ENCODE measurements at places on chromosomes 11 and 22.

GRCh38 chr22:29002603-29003002 is 59.0 kb downstream of the C22orf31 start:
- DNase-seq: no peak

DNA sequence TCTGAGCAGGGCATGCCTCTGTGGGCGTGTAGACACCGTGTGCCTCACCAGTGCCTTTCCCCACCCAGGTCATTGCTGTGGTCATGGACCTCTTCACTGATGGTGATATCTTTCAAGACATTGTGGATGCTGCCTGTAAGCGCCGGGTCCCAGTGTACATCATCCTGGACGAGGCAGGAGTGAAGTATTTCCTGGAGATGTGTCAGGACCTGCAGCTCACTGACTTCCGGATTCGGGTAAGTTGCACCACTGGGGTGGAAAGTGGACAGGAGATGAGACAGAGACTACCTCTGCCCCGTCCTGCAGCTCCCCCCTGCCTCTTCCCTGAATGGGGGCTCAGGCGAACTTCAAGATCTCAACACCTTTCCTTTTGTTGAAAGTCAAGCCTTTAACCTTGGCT is 24.3 kb downstream of the FAM83F start:
- no peak for DNase-seq

GRCh38 chr11:94117871-94118270 is 10.8 kb upstream of the PANX1 start:
- no peak for DNase-seq

- no peak for DNase-seq
Measured at GRCh38 chr11:2681408-2682145, 18.2 kb downstream of the KCNQ1OT1 start.

DNA sequence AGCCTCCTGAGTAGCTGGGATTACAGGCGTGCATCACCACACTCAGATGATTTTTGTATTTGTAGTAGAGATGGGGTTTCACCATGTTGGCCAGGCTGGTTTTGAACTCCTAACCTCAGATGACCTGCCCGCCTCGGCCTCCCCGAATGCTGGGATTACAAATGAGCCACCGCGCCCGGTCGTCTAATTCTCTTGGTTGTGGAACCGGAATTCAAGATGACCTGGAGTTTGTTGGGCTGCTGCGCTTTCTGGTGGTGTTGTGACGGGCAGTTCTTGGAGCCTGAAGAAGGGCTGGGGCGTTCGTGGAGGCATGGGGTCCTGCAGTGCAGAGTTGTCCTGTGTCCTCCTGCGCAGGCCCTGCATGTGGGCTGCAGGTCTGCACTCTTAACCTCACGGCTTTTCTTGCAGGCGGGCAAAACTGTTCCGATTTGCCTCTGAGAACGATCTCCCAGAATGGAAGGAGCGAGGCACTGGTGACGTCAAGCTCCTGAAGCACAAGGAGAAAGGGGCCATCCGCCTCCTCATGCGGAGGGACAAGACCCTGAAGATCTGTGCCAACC is 4.9 kb upstream of the TRMT2A start:
- DNase-seq: no peak

- no peak for DNase-seq
Measured at GRCh38 chr11:63369971-63370588, 495 bp downstream of the SLC22A9 start.

GRCh38 chr11:19890308-19890707 is 177.7 kb downstream of the NAV2 start:
- no peak for DNase-seq

DNA sequence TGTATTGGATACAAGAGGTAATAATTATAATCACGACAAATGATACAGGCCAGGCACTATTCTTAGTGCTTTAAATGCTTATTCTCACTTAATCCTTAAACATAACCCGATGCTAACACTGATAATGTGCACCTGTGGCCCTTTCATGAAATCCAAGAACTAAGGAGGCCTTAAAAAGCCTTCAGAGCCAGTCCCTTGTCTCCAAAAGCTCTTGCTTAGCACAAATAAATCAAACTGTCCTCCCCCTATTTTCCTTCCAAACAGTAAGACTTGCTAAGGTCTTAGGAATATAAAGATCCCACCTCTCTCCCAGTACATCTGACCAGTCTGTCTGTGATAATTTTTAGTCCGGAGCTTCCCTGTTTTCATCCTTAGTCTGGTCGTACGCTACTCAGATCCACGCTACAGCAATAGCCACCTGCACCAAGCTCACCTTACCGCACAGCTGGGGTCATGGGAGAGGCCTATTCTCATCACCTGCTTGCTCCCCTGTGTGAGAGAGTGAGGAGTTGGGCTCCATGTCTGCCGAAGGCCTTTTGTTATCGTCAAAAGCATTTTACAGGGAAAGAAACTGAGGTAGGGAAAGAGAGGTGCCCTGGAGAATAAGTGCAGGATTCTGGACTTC is 16.9 kb downstream of the FXYD6 start:
- DNase-seq: no peak

GRCh38 chr11:16618431-16618830 is 120.0 kb upstream of the C11orf58 start:
- DNase-seq: no peak

GRCh38 chr11:45259592-45259991 is 26.5 kb downstream of the SYT13 start:
- DNase-seq: no peak

GRCh38 chr11:117281159-117281558 is 10.0 kb upstream of the BACE1-AS start:
- DNase-seq: no peak

GRCh38 chr11:84865791-84866535 is 761.2 kb downstream of the DLG2 start:
- no peak for DNase-seq

DNA sequence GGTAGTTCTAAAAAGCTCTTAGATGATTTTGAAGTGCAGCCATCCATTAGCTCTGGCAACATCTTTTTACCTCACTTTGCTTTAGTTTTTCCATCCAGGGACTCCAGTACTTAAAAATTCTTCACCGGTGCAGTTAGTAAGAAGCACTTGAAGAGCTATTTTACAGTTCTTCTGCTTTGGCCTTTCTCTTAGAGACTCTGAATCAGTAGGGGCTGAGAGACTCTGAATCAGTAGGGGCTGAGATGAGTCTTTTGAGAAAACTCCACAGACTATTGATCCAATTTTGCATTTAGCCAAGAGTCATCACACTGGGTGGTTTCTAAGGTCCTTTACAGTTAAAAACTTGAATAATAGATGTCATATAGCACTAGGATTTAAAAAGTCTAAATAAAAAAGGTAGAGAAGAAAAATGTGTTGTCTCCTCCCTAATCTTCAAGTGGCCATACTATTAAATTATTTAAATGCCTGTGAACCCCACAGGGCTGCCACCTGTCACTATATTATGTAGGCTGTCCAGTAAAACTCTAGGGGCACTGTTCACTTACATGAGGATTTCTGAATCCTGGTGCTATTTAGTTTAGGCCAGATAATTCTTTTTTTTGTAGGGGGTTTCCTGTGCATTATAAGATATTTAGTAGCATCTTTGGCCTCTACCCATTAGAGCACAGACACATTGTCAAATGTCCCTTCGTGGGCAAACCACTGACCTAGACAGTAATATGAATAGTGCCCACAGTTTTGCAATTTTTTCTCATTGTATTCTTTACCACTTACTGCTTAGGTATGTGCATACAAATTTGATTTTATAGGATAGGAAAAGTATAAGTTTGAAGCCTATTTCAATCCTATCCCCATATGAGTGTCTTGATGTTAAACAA is 26.3 kb upstream of the HIKESHI start:
- peak; percentile 9 for DNase-seq

- DNase-seq: peak; percentile 96
Measured at GRCh38 chr11:8682303-8683114, at the start of the genes RPL27A and TRIM66. RPL27A (plus strand) TSS chr11:8682792; CDS start chr11:8682814, 22 bp downstream. TRIM66 (minus strand) TSS chr11:8682665; CDS start chr11:8672274, 10,391 bp downstream.

DNA sequence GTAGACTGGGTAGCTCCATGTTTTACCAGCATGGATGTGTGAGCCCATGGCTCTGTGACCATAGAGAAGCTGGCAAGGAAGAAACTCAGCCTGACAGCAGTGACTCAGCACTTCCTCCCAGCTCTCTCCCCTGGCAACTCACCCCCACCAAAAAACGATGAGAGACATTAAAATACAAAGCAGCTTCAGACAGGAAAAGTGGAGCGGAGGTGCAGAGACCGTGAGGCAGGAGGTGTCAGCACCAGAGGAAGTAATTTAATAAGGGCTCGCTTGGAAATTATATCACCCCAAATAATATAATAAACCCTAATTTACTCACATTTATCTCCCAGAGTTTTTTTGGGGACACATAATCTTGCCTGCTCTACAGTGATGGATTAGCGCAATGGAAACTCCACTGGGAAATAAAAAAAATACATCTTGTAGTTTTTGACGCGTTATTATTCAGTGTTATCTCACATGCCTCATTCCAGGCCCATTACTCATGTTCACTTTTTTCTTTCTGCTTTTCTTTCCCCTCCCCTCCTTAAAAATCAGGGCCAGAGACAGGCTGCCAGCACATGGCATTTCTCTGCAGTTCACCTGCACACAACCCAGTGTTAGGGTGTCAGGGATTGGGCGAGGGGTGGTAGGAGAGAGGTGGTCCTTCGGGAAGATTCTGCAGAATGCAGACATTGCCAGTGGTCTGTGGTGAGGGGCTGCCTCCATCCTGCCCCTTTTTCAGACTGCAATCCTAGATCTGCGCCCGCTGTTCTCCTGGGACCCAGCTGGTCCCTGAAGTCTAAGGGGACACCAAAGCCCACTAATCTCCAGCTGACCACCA is 170.8 kb downstream of the BUD13 start:
- DNase-seq: peak; percentile 88

- peak; percentile 38 for DNase-seq
Measured at GRCh38 chr11:96054870-96055705, 131.2 kb upstream of the MTMR2 start.

- DNase-seq: peak; percentile 72
Measured at GRCh38 chr11:57482782-57483561, 22.6 kb downstream of the RTN4RL2 start.

DNA sequence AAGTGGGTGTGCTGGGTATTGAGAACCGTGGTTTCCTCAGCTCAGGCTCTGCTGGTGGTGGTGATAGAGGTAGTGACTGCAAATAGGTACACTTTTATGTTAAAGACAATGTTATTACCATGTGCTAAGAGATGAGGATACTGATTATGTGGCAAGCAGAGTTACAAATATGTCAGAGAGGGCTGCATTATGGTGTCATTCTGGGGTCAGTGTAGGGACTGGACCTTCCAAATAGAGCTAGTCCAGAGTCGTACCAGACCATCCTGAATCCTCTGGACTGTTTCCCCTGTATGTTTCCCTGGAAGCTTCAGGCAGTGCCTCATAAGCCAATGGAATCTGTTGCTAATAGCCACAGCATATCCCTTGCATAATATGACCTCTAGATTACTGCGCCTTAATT is at the start of gene DNAJB7:
TSS of gene DNAJB7 (minus strand) at position 101 of the 400 bp plus-strand sequence. CDS start 119 bp downstream, outside the sequence.
- no peak for DNase-seq

- DNase-seq: no peak
Measured at GRCh38 chr22:48501231-48501750, 1326.4 kb downstream of the BRD1 start.

GRCh38 chr11:108491936-108492335 is 6.2 kb downstream of the POGLUT3 start:
- DNase-seq: no peak

GRCh38 chr11:63917692-63918506 is 935 bp upstream of the RCOR2 start:
- DNase-seq: no peak

DNA sequence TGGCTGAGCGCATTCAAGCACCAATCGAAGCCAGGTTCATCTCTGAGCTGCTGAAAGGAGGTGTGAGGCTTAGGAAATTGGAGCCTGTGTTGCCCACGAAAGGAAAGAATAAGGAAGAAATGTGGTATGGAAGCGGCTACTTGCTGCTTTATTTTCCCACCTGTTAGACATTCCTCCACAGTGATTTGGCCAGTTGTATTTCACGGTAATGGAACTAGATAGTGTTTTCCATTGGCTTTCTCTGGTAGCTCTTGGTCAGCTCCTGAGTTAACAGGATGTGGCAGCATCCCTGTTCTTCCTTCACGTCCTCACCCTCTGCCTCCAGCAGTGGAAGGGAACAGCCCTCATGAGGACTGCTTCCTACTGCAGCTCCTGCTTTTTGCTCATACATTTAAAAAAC is 44.7 kb downstream of the BID start:
- no peak for DNase-seq
